Activated naive CD4-positive, alpha-beta T cell treated with anti-CD3 and anti-CD28 coated beads for 36 hours (primary cell): ENCODE measurements at places on chromosomes 6 and 20.

DNA sequence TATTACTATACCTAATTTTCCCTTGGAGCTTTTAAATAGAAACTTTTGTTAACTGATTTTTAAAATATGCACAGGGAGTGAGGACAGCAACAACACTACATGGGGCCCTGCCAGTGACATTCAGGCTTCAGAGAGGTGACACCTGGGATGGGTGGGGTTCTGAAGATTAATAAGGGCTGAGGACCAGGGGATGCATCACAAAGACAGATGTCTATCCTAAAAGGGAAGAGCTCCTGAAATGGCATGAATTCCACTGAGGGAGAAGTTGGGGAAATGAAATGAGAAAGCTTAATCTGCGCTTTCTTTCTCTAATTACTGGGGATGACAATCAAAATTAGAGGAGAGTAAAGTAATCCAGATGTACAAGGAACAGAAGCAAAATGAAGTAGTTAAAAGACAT lies 162.8 kb downstream of the BTBD9 start:
- DNase-seq: no peak

DNA sequence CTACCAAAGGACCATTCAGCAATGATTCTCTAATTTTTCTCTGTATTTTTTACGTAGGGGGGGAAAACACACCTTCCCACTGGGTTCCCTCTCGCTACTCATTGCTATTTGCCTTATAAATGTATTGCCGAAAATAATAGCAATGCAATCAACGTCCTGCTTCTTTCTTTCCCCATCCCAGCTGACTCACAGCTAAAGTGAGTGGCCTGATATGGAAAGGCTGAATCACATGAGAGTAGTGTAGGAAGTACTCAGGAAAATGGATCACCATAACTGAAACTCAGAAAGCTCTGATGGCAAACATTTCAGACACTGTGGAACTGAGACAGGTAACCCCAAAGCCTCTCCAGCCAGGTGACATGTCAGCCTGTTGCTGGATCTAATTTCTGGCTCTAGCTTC lies 49.3 kb upstream of the SRPK1 start:
- DNase-seq: no peak

DNA sequence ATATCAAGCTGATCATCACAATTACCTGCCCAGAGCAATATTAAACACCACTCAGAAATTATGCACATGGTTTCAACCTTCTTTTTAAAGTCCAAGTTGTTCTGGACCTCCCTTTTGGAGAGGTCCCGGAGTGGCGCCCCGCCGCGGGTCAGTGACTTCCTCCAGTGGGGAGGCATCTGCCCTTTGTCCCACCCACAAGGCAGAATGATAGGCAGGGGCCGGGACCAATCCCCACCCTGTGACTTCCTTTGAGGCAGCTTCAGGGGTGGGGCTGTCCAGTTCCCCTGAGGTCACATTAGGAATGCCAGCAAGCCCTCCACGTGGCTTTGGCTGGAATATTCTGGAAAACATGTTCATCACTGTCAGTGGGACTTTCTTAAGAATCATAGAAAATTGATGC lies 207.0 kb downstream of the ANKRD60 start:
- DNase-seq: no peak

- no peak for DNase-seq
Measured at GRCh38 chr6:116883005-116883404, 6.0 kb downstream of the RFX6 start.

DNA sequence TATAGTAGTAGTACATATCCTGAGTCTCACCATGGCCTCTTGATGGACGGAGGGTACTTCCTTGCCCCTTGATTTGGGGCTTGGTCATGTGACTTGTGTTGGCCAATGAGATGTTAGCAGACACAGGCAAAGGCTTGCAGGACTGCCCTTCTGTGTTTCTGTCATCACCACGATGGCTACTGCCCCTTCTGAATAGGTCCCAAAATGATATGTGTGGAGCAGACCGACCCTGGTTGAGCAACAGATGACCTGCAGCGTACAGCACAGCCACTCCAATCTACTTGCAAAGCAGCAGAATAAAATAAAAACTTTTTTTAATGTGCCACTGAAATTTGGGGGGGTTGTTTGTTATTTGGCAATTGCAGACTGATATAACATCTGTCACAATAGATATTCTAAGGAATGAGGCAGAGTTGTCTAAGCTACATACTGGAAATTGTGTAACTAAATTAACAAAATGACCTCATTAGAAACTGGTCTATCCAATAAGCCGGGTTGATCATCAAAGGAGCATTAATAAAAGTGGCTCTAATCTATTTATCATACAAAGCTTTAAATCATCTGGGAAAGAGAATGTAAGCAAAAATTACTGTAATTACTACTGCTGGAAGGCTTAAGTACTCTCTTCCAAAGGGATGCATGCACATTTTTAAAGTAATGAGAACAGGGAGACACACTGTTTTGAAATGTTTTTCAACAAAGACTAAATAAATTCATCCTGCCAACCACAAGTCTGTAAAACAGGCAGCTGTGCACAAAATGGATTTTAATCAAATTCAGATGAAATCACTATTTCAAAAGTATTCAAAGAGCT lies 209.5 kb downstream of the KIF16B start:
- no peak for DNase-seq

DNA sequence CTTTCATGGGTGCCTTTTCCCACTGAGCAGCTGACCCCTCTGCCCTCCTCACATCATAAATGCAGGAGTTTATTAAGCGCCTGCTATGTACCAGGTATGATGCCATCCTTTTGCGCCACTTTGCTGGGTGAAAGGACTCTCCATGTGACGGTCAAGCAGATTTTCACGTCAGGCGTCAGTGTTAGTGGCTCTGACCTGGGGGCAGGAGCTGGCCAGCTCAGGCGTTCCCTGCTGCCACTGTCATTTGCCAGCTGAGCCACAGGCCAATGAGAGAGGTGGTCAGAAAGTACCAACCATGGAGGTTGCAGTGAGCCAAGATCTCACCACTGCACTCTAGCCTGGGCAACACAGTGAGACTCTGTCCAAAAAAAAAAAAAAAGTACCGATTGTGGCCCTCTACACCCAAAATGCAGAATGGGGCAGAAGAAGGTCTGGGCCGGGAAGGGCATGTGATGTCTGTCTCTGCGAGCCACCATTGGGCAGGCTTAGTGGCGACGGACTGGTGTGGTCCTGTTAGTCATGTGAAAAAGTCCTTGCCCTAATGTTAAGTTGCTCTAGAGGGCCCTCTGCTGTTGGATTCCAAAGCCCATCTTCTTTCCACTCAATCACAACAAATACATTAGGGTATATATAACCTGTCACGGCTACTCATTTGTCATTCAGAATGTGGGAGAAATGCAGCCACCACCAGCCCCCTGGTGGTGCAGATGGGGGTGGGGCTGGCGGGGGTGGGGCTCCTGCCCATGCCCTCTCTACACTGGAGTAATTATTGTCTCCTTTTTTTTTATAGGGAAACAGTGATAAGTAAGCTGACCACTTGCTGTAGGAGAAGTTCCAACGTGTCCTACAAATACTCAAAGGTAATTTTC lies 18.4 kb upstream of the SLC22A1 start:
- peak; percentile 45 for DNase-seq

GRCh38 chr6:83536647-83537589 lies 24.6 kb downstream of the PRSS35 start:
- DNase-seq: no peak

DNA sequence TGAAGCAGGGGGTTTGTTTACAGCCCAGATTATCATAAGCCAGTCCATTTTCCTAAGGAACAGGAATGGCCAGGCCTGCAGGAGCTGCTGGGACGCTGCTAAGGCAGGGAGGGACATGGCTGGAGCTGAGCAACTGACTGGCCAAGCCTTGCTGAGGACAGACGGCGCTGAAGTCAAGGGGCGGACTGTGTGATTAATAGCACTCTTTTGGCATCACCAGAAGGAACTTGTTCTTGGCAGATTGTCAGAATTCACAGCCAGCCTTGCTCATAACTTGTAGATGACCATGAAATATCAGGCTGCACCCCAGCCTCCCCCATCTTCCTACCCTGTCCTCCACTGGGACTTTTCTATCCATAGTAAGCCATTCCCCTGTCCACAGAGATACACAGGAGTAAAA lies 218.8 kb upstream of the RNF24 start:
- no peak for DNase-seq

DNA sequence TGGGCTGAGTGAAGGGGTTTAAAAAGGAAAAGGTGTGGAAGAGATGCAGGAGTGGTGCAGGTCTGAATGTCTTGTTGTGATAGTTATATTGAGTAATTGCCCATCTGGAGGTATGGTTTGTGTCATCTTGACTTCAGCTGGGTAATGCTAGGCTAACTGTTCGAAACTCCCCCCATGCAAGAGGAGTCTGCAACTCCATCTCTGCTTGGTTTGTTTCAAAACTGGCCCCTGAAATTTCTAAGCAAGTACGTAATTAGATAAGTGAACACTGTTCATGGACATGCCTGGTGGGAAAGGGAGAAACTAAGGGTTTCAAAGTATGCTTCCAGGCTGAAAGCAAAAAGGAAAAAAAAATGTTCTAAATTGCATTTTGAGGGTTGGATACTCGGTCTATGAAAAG lies 17.1 kb downstream of the TTK start:
- no peak for DNase-seq

DNA sequence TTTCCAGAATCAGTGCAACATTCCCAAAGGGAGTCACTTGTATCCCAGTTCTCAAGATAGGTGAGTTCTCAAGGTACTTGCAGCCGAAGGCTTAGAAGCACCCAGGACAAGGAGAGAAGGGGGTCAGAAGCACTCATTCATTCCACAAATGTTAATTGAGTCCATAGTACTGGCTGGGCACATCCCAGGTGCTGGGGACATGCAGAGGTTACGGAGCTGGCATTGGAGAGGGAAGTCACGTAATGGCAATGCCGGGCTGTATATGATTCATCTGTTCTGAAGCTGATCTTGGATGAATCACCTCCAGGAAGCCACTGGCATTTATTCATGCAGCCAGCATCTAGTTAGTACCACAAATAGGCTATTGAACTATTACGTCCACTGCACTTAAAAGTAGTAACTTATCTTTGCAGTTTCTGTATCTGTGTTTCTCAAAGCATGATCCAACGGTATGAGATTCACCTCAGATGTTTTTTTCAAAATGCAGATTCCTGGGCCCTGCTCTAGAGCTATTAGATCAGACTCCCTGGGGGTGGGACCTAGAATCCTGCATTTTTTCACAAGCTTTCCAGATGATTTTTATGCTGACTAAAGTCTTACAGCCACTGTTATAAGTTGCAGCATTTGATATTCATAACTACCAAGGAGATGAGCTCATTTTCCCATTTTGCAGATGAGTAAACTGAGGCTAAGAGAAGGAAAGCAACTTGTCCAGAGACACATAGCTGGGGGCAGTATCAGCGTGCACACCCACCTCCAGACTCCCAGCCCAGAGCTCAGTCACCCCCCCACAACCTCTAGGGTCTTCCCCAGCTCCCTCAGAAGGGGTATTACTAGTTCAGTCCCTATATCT lies 44.1 kb upstream of the ID1 start:
- no peak for DNase-seq

GRCh38 chr6:107118976-107119375 lies 3.7 kb upstream of the BEND3 start:
- DNase-seq: no peak

DNA sequence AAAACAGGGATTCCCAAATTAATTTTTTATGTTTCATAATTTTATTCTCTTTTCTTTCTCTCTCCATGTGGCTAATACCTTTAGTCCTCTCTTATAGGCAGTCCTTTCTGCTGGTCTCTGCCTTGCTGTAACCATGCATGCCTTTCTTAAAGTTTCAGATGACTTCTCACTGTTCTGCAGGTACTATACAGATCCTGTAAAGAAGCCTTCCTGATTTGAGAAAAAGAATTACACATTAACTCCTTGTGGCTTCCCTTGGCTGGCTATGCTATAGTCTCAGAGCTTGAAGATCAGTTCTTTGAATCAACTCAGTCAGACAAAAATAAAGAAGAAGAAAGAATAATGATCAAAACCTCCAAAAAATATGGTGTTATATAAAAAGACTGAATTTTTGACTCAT lies 7.3 kb upstream of the GPR63 start:
- no peak for DNase-seq

GRCh38 chr20:55744896-55745295 lies 260.4 kb downstream of the CBLN4 start:
- DNase-seq: no peak

- DNase-seq: no peak
Measured at GRCh38 chr20:21701171-21701876, 4.1 kb upstream of the PAX1 start.

DNA sequence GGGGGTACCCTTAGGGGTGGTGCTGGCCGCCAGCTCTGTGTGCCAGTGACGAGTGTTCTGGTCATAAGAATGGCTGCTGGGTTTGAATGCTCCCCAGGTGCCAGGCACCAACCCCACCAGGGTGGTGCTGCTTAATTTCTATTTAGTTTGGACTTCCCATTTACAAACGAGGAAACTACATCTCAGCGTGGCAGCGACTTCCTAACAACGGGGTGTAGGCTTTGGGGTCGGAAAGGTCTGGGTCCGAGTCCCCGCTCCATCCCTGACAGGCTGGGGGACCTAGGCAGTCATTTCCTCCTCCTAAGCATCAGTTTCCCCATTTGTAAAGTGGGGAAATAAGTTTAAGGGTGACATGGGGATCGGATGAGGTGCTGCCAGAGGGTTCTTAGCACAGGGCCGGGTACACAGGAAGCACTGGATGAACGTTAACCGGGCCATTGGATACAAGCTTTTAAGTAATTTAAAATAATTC lies 30.3 kb downstream of the CEBPB start:
- DNase-seq: no peak
